ENCODE measurements at places on chromosomes 1 and 21. TPM values are rescaled to one million over a fixed set of nuclear protein-coding genes. Genes with fewer than 3 reads are reported as not detected.

The ZNF593OS gene
- total RNA-seq = not detected

The DMBX1 gene
- not detected for total RNA-seq

DNA sequence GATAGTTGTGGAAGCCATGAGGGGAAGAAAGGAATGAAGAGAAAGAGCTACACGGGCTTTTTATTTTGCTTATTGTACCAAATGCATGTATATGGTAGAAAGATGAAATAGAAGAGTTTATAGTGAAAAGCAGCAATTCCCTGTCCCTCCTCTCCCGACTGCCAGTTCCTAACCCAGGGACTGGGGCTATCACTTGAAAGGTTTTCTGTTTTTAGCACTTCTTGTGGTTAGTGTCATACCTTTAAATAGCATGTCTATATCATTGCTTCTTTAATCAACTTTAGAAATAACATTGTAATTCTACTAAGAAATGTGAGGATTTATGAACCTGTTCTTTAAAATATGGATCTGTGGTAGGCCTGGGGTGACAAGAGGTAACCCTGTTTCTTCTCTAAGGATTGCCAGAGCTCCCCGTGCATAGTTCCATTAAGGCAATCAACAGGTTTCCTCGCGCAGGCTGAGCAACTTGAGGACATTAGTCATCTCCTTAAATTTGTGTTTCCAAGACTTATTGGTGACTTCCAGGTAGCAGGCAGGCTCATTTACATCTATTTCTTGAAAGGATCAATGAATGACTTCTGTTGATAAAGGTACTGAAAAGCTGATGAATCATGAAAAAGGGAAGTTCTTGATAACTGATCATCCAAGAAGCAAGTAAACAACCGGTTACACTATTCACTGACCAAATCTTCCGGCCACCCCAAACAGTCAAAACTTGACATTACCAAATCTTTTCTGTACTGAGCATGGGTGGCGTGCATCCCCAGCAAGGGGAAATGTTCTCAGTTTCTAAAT, 37.8 kb upstream of the S1PR1 start:
- no peak for DNase-seq

- no peak for DNase-seq
Observed at GRCh38 chr21:38467374-38467773, 30.9 kb downstream of the ERG start.

GRCh38 chr1:197358959-197359358, 90.9 kb downstream of the CRB1 start:
- DNase-seq = no peak

DNA sequence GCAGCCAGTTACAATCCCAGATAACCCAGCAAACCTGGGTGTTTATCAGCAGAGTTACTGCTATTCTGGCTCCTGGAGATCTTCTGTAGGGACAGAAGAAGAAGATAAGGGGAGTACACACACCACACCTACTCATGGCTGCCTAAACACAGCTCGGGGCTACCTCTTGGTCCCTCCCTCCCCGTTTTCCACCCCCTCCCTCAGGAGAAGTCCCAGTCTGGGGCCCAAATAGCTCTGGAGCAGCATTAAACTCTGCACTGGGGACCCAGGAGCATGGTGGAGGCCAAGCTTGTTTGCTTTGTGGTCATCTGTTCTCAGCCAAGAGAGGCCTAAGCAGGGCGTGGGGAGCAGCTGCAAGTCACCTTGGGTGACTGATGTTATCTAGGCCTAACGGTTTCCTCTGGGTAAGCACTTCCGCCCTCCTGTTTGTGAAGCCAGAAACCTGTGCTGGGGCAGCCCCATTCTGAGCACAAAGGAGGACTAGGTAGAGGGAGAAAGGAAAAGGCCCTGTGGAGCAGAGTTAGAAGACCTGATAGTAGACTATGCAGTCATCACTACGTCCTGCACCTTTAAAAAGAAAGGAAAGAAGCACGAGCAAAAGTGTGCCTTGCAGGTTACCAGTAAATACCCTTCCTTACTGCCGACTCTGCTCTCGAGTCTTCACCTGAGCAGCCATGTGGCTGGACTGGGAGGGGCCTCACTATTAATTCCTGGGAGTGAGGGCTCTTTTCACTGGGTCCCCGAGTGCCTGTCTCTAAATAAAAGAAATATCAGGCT, 2.0 kb upstream of the RCSD1 start:
- DNase-seq = no peak

- no peak for DNase-seq
Observed at GRCh38 chr1:63849149-63849548, 75.3 kb downstream of the ROR1 start.

DNA sequence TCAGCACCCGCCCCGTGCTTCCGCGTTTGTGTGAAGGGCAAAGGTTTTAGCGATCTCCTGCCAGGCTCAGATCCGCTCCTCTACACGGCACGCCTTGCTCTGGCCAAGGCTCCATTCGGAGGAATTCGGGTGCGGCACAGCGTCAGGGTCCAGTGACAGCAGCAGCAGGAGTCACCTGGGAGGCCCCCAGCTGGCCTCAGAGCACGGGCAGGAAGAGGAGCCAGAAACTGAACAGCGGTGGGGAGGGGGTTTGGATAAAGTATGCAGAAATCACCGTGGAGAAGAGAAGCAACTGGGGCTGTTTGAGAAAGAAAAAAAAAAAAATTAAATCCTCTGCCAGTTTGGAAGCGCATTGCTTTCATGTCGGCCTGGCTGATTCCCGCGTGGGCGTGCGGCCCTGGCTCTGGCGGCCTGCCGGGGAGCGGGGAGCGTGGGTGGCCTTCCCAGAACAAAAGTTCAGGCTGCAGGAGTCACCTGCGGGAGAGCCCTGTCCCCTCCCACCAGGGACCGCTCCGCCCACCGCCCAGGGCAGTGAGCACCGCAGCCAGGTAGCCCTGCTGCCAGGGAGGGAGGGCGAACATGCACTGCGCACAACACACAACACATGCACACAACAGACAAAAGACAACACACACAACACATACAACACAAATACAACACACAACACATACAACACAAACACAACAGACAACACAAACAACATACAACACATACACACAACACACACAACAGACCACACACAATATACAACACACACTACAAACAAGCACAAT, 107.6 kb downstream of the ETS2 start:
- DNase-seq = peak; percentile 93

DNA sequence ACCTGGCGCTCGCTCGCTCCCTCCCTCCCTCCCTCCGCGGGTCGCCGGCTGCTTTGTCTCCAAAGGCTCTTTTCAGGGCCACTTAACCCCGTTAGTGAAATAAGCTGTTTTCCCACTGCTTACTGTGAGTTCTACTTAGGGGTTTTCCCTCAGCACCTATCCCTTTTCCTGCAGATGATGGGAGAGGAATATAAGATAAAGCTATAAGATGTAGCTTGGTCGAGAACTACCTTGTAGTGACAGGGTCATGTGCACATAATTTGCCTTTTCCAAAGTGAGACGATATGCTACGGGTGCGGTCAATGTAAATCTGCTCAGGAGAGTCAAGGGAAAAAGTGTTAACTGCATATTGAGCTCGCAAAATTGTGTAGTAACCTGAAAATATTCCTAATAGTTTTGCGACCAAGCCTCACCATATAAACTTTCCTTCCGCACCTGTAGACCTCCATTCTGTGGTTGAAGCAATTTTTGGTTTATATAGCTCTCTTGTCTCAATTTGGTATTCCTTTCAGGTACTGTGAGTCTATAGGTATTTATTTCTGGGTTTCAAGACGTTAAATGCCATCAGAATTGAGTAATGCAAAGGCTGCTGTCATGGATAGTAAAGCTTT, 55.8 kb upstream of the BOLA1 start:
- DNase-seq = no peak

- no peak for DNase-seq
Observed at GRCh38 chr1:39827201-39827600, 38.5 kb upstream of the BMP8B start.

GRCh38 chr1:59669752-59670312, 144.9 kb upstream of the HOOK1 start:
- peak; percentile 83 for DNase-seq
